ENCODE measurements at places on chromosomes 13 and 19. TPM values are rescaled to one million over a fixed set of nuclear protein-coding genes. Genes with fewer than 3 reads are reported as not detected.

The BORA gene
- 7.9 TPM for total RNA-seq

The ZNF180 gene
- 7.7 TPM for total RNA-seq

The FCAR gene
- not detected for total RNA-seq

The NDUFA11 gene
- 303 TPM for total RNA-seq

The IGFL3 gene
- not detected for total RNA-seq

The PLVAP gene
- total RNA-seq, result not detected

The CELF5 gene
- total RNA-seq, result 0.30 TPM

The RUBCNL gene
- total RNA-seq, result 0.07 TPM

The ALOX5AP gene
- 4.3 TPM for total RNA-seq

The CCDC194 gene
- not detected for total RNA-seq

The CACNA1A gene
- 0.35 TPM for total RNA-seq

The OLFM2 gene
- total RNA-seq, result 12.4 TPM

All from A549 treated with RU486 at 1 μM for 4 hours (cell line).